Stimulated activated CD8-positive, alpha-beta memory T cell treated with anti-CD3 and anti-CD28 coated beads, Interleukin-7, amount 100 ng/mL, for 4 hours (primary cell): ENCODE measurements at places on chromosomes 13 and 19.

GRCh38 chr13:100957741-100958140, 283.1 kb upstream of the TMTC4 start:
- DNase-seq: no peak

DNA sequence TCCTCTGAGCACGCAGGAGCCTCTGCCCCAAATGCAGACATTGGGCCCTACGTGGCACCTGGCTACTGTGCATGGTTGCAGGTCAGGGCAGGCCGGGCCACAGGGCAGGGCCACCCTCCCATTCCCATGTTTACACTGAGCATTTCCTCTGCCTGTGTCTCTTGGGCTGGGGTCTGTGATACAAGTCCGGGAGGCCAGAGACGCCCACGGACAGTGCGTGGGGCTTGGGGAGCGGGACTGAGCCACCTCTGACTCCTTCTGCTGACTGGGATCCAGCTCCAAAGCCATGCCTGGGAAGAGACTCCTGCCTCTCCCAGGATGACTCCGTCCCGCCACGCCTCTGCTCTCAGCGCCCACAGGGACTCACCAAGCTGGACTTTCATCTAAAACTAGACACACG, 18.8 kb downstream of the GAS6 start:
- DNase-seq: no peak

GRCh38 chr19:18385359-18385674, 641 bp upstream of the GDF15 start:
- DNase-seq: no peak

- DNase-seq: no peak
These were observed 10.2 kb upstream of the CCDC97 start for GRCh38 chr19:41299755-41300089.

GRCh38 chr19:13839938-13840304, 37.0 kb upstream of the NANOS3 start:
- no peak for DNase-seq

DNA sequence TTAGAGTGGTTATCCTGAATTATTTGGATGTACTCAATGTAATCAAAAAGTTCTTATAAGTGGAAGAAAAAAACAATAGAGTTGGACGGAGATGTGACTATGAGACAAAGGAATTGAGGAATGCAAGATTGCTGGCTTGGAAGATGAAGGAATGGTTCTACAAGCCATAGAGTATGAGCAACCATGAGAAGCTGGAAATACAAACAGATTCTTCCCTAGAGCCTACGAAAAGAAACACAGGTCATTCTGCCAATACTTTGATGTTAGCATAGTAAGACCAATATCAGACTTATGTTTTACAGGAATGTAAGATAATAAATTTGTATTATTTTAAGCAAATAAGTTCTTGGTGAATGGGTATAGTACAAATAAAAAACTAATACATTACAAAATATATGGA, 249.2 kb downstream of the DIAPH3 start:
- DNase-seq: no peak

GRCh38 chr19:40465025-40465556, 454 bp downstream of the BLVRB start:
- peak; percentile 3 for DNase-seq

DNA sequence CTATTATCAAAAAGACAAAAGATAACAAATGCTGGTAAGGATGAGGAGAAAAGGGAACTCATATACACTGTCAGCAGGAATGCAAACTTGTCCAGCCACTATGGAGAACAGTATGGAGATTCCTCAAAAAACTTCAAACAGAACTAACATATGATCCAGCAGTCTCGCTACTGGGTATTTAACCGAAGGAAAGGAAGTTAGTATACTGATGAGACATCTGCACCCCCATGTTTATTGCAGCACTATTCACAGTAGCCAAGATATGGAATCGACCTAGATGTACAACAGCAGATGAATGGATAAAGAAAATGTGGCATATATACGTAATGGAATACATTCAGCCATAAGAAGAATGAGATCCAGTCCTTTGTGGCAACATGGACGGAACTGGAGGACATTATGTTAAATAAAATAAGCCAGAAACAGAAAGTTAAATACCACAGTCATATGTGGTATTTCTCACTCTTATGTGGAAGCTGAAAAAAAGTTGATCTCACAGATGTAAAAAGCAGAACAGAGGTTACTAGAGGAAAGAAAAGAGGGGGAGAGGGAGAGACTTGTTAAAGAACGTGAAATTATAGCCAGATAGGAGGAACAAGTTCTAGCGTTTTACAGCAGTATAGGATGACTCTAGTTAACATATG, 83.2 kb downstream of the RUBCNL start:
- no peak for DNase-seq

DNA sequence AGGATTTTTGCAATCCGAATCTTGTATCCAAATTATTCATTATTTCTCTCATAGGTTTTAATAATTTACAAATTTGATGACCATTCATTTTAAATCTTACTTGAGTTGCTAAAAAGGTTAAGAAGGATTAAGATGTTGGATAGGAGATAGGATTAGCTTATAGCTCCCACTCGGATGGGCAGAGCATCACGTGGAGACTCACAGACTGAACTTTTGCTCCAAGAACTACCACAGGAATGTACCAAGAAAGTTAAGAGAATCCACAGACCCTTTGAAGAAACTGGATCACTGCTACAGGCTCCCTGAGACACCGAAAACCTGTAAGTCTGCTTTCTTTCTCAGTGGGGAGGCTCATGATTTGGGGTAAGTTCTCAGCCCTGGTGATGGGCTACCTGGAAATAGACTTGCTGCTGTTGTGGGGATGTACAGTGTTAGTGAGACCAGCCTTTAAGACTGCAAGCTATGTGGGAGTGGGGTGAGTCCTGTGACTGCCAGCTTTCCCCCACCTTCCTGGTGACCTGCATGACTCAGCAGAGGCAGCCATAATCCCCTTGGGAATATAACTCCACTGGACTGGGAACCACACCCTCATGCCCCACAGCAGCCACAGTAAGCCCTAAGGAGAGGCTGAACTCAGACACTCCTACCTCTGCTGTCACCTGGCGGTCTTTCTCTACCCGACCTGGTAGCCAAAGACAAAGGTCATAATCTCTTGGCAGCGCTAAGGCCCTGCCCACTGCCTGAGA, 1458.0 kb downstream of the OLFM4 start:
- DNase-seq: no peak

- no peak for DNase-seq
These were observed 149 bp downstream of the MED26 start for GRCh38 chr19:16627928-16628182.

DNA sequence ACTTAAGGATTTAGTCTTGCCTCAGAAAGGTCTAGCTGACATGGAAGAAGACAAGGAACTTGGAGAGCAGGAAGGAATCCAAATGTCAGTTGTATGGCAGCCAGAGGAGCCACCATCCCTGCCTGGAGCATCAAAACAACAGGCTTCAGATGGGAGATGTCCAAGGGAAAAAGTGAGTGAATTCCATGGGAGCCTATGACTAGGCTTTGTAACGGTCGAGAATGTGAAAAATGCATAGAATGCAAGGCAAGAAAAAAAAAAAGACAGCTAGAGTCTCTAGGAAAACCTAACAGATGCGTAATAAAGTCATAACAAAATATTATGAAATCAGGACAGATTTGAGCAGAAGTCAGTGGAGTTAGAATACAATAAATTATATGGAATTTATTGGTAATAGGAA, 183.7 kb upstream of the LSM14A start:
- no peak for DNase-seq

DNA sequence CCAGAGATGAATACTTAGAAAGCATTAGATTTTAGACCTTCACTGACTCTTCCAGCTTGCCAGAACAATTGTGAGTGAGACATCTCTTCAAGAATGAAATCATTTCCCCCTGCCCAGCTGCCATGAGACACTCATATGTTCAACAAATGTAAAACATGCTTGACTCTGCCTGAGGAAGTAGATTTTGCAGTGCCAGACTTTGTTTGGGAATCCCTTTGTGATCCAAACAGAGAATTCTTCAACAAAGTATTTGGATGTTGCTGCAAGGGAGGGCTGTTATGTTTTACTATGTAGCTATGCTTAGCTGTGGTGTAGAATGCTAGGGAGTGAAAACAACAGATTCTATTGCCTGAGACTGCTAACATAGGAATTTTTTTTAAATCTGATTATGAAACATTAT, 416.4 kb downstream of the DCT start:
- no peak for DNase-seq

- DNase-seq: no peak
These were observed 548.2 kb downstream of the GPC5 start for GRCh38 chr13:91946498-91947070.

- DNase-seq: no peak
These were observed 1.3 kb downstream of the MEIS3 start for GRCh38 chr19:47417746-47418691.

DNA sequence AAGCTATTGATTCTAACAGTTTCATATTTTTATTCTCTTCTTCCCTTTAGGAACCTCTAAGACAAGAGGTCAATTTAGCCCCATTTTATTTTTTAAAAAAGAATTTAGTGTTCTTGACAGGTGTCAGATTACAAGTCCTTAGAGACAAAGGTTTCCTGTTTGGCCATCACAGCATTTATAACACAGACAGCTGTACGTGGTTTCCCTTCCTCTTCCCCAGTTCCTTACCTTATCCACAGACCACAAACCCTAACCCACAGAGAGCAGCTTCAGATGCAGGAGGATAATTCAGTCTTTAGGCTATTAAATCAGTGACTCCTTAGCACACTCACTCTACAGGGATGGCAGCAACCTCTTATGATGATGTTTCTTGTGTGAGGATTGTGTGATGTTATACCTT, 1210.1 kb downstream of the DIAPH3 start:
- no peak for DNase-seq

- DNase-seq: no peak
These were observed 240.3 kb downstream of the DCT start for GRCh38 chr13:94239135-94239534.

DNA sequence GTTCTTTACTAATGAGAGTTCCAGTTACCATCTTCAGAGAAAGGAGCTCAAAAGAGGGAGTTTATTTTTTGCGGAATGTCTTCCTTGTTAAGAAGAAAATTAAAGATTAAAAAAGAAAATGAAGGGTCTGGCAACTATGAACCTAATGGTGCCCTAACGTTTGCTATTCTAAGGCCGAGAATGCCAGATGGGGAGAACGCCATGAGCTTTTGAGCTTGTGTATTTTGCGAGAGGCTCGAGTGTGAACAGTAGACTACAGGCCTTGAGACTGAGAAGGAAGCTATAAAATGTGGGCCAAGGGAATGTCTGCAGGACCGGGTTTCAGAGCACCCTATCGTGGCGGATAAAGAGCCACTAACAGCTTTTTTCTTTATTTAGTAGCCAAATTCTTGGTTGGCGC, 6.7 kb downstream of the FGF14 start:
- DNase-seq: no peak

DNA sequence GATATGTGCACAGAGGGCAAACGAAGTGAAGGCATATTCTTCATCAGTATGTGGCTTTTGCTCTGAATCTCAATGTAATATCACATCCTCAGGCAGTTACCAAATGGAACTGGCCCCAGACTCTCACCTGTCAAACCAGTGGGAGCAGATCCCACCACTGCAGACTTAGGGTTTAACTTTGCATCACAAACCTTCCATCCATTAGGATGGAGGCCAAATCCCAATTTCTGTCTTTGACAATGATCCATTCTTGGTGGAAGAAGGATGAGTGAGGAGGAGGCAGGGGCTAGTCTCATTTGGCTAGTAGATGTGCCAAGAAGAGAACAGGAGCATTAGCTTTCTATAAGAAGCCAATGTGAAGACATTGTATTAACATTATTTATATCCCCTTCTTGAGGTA, 413.5 kb upstream of the SPRY2 start:
- no peak for DNase-seq

DNA sequence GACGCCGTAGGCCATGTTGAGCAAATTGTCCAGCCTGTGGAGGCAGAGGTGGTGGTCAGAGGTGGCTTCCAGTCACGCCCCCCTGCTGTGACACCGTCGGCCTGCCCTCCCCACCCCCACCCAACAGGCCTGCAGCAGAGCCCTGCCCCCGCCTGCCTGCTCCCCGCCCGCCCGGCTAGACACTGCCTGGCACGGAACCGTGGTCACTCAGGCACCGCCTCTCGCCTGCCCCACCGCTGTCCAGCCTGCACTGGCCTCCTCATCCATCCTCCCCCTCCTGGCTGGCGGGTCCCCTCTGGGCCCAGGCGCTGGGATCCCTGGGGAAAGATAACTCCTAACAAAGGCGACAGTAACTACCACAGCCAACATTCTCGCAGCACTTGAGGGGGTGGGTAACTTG, 21.7 kb downstream of the PRKCSH start:
- no peak for DNase-seq
